ENCODE measurements at places on chromosomes 6 and 20.

GRCh38 chr20:22795871-22796270 is 211.5 kb upstream of the FOXA2 start:
- DNase-seq, result no peak

- DNase-seq, result no peak
Observed at GRCh38 chr6:169800668-169801395, 49.4 kb downstream of the ERMARD start.

- no peak for DNase-seq
Observed at GRCh38 chr6:152401978-152402377, 235.2 kb downstream of the SYNE1 start.

- DNase-seq, result no peak
Observed at GRCh38 chr6:142500250-142500786, 198.5 kb downstream of the ADGRG6 start.

- DNase-seq, result no peak
Observed at GRCh38 chr20:57040924-57041323, 225.5 kb downstream of the BMP7 start.
